ENCODE measurements at places on chromosomes 5 and 9. TPM values are rescaled to one million over a fixed set of nuclear protein-coding genes. Genes with fewer than 3 reads are reported as not detected.

DNA sequence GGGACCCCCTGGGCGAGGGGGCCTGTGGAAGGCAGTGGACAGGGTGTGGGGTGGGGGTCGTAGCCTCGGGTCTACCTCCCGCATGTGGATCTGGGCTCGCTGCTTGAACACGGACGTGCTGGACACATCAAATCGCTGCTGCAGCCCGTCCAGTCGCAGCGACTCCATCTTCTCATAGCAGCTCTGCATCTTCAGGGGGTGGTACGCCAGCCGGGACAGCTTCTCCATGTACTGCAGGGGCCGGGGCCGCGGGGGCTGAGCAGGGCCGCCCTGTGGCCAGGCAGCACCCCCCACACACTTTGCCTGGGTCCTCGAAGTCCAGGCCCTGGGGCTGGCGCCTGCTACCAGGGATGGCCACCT lies 57.6 kb downstream of the LRSAM1 start:
- no peaks in the 10 kb centered on the region for H3K27me3 ChIP-seq
- H3K4me1 ChIP-seq = no peaks in the 10 kb centered on the region
- no peaks in the 10 kb centered on the region for H3K36me3 ChIP-seq

GRCh38 chr9:136397643-136398042 lies 2.3 kb downstream of the SNAPC4 start:
- H3K27me3 ChIP-seq = no peaks in the 10 kb centered on the region
- H3K36me3 ChIP-seq = no peaks in the 10 kb centered on the region
- no peak overlapping the region for H3K4me3 ChIP-seq
- H3K4me1 ChIP-seq = peaks cover 32% of the 10 kb centered on the region

DNA sequence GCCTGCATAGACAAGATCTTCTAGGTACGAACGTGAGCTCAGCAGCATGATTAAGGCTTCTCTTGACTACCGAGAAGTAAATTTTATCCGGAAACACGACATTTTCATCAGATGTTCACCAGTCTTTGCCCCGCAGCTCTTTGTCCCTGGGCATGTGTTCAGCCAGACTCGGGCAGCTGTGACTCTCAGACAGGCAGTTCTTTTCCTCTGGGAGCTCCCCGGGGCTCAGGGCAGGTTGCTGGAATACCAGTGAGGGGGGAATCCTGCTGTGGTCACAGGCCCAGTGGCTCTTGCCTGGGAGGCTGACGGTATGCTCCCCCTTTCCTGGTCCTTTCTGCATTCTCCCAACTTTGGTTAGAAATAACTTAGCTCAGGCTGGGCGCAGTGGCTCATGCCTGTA lies 186.1 kb downstream of the GNA14 start:
- no peak overlapping the region for H3K27ac ChIP-seq
- H3K4me1 ChIP-seq = peaks cover 2% of the 10 kb centered on the region
- no peaks in the 10 kb centered on the region for H3K27me3 ChIP-seq
- no peak overlapping the region for H3K4me3 ChIP-seq

PAXX gene
- total RNA-seq = 7.3 TPM

BARHL1 gene
- not detected for total RNA-seq

- H3K4me3 ChIP-seq = no peak overlapping the region
- no peak for DNase-seq
- no peak overlapping the region for H3K27ac ChIP-seq
Observed at GRCh38 chr5:35884773-35885172, 28.1 kb downstream of the IL7R start.

- peak overlapping the region; percentile 37 for H3K27ac ChIP-seq
- H3K27me3 ChIP-seq = peaks cover 12% of the 10 kb centered on the region
- H3K4me1 ChIP-seq = peaks cover 16% of the 10 kb centered on the region
Observed at GRCh38 chr9:17906176-17906840, 327.4 kb downstream of the SH3GL2 start.

GRCh38 chr9:38526591-38526990 lies 93.8 kb downstream of the ANKRD18A start:
- no peak for DNase-seq
- no peaks in the 10 kb centered on the region for H3K4me1 ChIP-seq
- no peaks in the 10 kb centered on the region for H3K27me3 ChIP-seq
- no peak overlapping the region for H3K27ac ChIP-seq
- H3K36me3 ChIP-seq = no peaks in the 10 kb centered on the region

- no peak overlapping the region for H3K27ac ChIP-seq
- DNase-seq = no peak
- H3K4me1 ChIP-seq = peaks cover 26% of the 10 kb centered on the region
- no peak overlapping the region for H3K4me3 ChIP-seq
Observed at GRCh38 chr5:157747766-157748700, 4.5 kb downstream of the LSM11 start.

ANXA2R gene
- 0.84 TPM for total RNA-seq

IFNB1 gene
- total RNA-seq = not detected

KCNN2 gene
- 0.09 TPM for total RNA-seq

DNA sequence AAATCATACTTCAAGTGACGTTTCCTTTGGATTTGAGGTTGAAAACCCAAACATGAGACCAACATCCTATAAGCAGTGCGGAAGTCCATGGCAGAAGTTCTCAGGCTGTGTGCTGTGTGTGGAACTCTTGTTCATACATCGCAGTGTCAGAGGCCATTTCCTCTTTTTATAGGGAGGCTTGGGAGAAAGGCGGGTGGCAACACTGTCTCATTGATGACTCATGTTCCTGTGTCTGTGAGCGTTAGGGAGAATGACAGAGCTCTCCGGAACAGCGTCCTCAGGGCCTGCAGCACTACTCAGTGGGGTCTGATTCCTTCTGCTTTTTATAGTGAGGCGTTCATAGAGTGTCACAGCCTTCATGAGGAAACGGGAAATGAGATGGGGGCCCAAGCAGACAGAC lies 98.8 kb upstream of the BASP1 start:
- DNase-seq = no peak
- H3K4me3 ChIP-seq = no peak overlapping the region
- H3K27ac ChIP-seq = no peak overlapping the region
- H3K4me1 ChIP-seq = no peaks in the 10 kb centered on the region
- no peaks in the 10 kb centered on the region for H3K36me3 ChIP-seq

- H3K27me3 ChIP-seq = no peaks in the 10 kb centered on the region
- no peaks in the 10 kb centered on the region for H3K36me3 ChIP-seq
- H3K4me1 ChIP-seq = no peaks in the 10 kb centered on the region
- no peak overlapping the region for H3K4me3 ChIP-seq
Observed at GRCh38 chr5:56494300-56494731, 261.2 kb upstream of the ANKRD55 start.

GRCh38 chr5:132416306-132417009 lies 46.9 kb downstream of the SLC22A5 start:
- H3K4me3 ChIP-seq = no peak overlapping the region
- peak overlapping the region; percentile 73 for H3K27ac ChIP-seq
- H3K27me3 ChIP-seq = no peaks in the 10 kb centered on the region
- no peak for DNase-seq

- H3K36me3 ChIP-seq = no peaks in the 10 kb centered on the region
- no peak for DNase-seq
- H3K4me3 ChIP-seq = no peak overlapping the region
- H3K27ac ChIP-seq = no peak overlapping the region
- no peaks in the 10 kb centered on the region for H3K4me1 ChIP-seq
- no peaks in the 10 kb centered on the region for H3K27me3 ChIP-seq
Observed at GRCh38 chr9:71734950-71735349, 33.4 kb downstream of the CEMIP2 start.

TEK gene
- 11.7 TPM for total RNA-seq

DNA sequence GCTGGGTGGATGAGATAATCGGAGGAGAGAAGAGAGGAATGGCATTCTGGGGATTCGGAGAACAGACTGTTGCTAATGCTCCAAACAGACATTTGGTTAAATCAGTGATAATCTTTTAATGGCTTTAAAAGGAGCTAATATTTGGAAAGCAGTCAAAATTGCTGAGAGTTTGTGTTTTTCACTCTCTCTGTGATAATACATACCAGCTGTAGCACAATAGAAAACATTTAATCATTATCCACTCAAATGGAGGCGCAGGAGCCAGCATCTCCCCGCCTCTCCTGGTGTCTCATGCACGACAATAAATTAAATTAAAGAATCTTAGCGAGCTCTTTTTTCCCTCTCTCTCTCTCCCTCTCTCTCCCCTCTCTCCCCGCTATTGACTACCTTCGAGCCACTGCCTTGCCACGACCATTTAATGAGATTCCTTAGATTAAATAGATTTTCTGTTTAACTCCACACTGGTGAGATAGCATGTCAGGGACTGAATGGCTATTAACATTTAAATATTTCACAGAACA lies 268.6 kb upstream of the MVB12B start:
- H3K27me3 ChIP-seq = no peaks in the 10 kb centered on the region
- no peaks in the 10 kb centered on the region for H3K36me3 ChIP-seq
- H3K4me1 ChIP-seq = no peaks in the 10 kb centered on the region
- no peak for DNase-seq
- no peak overlapping the region for H3K4me3 ChIP-seq

- no peaks in the 10 kb centered on the region for H3K27me3 ChIP-seq
- DNase-seq = no peak
- no peaks in the 10 kb centered on the region for H3K36me3 ChIP-seq
- no peak overlapping the region for H3K27ac ChIP-seq
- H3K4me3 ChIP-seq = no peak overlapping the region
Observed at GRCh38 chr5:155898284-155898683, 428.7 kb upstream of the SGCD start.

APBA1 gene
- 19.0 TPM for total RNA-seq

TMEFF1 gene
- total RNA-seq = not detected

DNA sequence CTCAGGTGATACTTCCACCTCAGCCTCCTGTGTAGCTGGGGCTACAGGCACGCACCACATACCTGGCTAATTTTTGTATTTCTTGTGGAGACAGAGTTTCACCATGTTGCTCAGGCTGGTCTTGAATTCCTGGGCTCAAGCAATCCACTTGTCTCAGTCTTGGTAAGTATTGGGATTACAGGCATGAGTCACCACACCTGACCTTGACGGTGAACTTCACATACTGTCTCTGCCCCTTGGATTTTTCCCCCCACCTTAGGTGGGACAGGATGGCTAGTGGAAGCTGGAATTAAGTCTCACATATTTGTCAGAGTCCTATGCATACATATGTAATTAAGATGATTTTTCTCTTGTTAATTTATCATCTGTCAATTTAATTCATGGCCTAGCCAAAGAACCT lies 20.9 kb upstream of the RFK start:
- H3K27ac ChIP-seq = no peak overlapping the region
- no peaks in the 10 kb centered on the region for H3K4me1 ChIP-seq
- no peak overlapping the region for H3K4me3 ChIP-seq
- H3K36me3 ChIP-seq = no peaks in the 10 kb centered on the region
- DNase-seq = no peak

DNA sequence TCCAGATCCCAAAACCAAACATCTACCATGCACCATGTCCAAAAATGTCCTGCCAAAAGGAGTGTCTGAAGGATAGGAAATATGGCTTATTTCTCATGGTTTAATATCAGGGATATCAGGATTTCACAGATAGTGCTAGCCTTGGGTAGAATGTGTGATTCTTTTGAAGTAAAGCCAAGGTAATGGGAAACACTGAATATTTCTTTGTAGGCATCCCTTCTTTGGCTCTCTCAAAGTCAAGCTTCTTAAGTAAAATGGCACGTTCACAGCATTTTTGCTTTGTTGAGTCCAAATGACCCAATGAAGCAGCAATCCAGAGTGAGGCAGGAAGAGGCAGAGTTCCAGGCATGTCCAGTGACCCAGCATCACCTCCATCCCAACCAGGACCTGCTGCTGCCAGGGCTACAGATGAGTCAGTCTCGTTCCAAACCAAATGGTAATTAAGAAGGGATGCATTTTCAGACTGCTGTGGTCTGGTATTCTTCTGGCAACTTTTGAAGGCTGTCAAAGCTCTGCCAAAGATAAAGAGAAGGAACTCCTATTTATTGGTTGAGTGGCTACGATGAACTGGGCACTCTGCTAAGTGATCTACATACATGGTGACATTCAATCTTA lies 678.8 kb upstream of the KLF4 start:
- no peak overlapping the region for H3K27ac ChIP-seq
- no peak for DNase-seq
- no peaks in the 10 kb centered on the region for H3K36me3 ChIP-seq
- no peak overlapping the region for H3K4me3 ChIP-seq

GRCh38 chr9:27929841-27930240 lies 356.6 kb upstream of the C9orf72 start:
- no peak overlapping the region for H3K4me3 ChIP-seq
- H3K36me3 ChIP-seq = no peaks in the 10 kb centered on the region
- H3K4me1 ChIP-seq = no peaks in the 10 kb centered on the region
- H3K27ac ChIP-seq = no peak overlapping the region
- no peaks in the 10 kb centered on the region for H3K27me3 ChIP-seq

DNA sequence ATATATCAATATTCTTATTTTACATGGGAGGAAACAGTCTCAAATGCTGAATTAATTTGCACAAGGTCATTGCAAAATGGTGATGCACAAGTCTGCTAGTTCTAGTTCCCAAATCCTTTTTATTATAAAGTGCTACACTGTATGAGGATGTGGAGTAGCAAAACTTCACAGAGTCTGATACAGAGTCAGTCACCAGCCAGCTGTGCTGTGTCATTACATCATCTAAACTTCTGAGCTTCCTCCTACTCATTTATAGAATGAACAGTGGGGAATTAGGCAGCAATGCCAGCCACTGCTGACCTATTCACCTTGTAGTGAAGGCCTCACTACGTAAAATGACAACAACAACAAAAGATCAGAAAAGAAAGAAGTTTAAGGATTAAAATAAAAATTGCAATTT lies 357.8 kb downstream of the TMEM167A start:
- no peak for DNase-seq
- no peaks in the 10 kb centered on the region for H3K27me3 ChIP-seq
- H3K4me1 ChIP-seq = no peaks in the 10 kb centered on the region
- no peak overlapping the region for H3K4me3 ChIP-seq

OMD gene
- not detected for total RNA-seq

DNA sequence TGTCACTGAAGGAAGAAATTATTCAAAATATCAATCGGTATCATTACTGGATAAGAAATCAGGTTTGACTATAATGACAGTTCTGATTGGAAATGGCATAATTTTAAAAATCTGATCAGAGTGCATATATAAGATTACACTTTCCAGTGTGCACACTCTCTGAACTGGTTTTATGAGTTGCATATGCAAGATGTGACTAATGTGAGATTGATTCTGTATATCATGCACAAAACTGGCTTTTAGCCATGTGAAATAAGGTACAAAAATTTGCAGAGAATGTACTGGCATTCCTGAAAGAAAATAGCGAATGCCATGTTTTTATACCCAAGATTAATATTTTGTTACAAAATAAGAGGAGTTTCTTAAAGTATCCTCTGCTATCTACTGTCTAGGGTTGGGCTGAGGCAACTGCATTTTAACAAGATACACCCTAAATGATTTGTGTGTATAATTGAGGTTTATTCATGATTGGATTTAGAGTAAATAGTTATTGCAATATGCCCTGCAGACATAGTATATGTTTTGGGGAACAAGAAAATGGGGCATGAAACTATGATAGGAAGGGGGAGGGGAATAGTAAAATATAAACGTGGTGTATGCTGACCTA lies 70.7 kb downstream of the LNPEP start:
- no peaks in the 10 kb centered on the region for H3K4me1 ChIP-seq
- no peak for DNase-seq
- H3K4me3 ChIP-seq = no peak overlapping the region

KLHL3 gene
- total RNA-seq = 8.8 TPM

- H3K36me3 ChIP-seq = no peaks in the 10 kb centered on the region
- no peaks in the 10 kb centered on the region for H3K4me1 ChIP-seq
Observed at GRCh38 chr5:43416803-43417394, 4.7 kb upstream of the CCL28 start.

GRCh38 chr9:108053555-108054061 lies 564.0 kb upstream of the KLF4 start:
- DNase-seq = no peak
- no peaks in the 10 kb centered on the region for H3K27me3 ChIP-seq
- no peak overlapping the region for H3K27ac ChIP-seq
- H3K36me3 ChIP-seq = no peaks in the 10 kb centered on the region
- H3K4me3 ChIP-seq = no peak overlapping the region

- no peaks in the 10 kb centered on the region for H3K27me3 ChIP-seq
- no peak overlapping the region for H3K4me3 ChIP-seq
- no peaks in the 10 kb centered on the region for H3K36me3 ChIP-seq
- no peaks in the 10 kb centered on the region for H3K4me1 ChIP-seq
- no peak overlapping the region for H3K27ac ChIP-seq
Observed at GRCh38 chr9:87831159-87831558, 51.5 kb upstream of the SPATA31E1 start.

Measured in liver (tissue), 10 donors.